Cortex of kidney (tissue), 1 donor: ENCODE measurements at places on chromosomes 16 and 17.

GRCh38 chr17:7557775-7558543 lies 591 bp upstream of the TNFSF13 start:
- DNase-seq = peak; percentile 53

DNA sequence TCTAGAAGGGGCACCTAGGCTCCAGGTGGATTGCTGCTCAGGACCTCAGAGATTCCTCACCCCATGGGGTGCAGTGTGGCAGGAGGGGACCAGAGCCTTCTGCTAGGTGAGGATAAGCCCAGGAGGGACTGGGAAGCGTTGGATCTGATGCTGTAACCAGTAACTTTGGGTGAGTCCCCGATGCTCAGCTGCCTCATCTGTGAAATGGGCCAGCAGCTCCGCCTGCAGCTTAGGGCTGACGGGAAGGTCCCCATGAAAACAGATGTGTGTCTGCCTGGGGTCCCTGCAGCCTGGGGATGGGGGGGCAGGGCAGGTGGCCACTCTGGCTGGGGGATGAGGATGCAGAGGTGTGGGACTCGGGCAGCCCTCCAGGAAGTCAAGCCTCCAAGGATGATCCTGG lies 2.7 kb upstream of the CASKIN1 start:
- DNase-seq = no peak

DNA sequence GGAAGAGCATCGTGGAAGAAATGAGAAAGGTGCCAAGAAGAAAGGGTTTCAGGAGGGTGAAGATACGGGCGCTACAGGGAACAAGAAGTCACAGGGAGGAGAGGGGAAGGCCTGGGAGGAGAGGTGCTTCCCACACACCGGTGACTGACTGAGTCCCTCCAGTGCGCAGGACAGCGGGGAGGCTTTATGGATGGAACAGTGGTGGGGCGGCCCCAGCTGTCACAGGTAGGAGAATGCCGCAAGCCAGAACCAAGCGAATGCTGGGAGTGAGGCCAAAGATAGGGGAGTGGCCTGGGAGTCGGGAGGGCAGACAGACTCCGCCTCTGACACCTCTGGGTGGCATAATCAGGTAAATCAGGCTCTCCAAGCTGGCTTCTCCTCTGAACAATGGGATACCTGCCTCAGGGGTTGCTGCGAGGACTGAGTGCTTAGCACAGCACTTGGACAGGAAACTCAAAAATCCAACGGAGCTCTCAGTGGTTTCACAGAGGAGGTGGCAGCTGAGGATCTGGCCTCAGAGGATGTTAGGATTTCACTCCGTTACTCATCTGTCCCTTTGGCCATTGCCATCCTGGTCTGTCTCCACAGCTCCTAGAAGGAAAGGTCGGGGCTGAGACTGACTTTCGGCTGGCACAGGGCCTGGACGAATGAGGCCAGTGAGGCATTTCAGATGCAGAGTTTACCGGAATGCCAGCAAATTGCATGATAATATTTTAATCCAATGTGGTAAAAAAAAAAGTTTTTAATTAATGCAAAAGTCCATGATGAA lies 717 bp upstream of the CNP start:
- DNase-seq = no peak

DNA sequence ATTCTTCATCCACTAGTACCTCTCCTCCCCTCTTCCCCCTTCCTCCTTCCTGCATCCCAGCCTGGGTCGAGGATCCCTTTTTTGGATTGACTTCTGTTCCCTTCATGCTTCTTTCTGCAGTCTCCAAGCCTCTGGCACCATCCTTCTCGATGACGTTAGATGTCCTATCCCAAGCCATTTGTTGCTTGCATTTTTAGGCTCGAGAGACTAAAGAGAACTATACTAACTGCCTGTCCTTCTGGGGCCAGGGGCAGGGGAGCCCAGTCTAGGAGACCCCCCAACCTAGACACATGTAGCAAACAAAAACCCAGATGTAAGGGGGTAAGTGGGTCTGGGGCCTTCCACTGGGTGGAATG lies 23.9 kb downstream of the UNK start:
- no peak for DNase-seq

- DNase-seq = no peak
Measured at GRCh38 chr16:57725554-57725953, 10.0 kb upstream of the KATNB1 start.

- DNase-seq = no peak
Measured at GRCh38 chr17:18959071-18959844, 7.3 kb downstream of the SLC5A10 start.

GRCh38 chr17:82238472-82239201 lies 9.8 kb downstream of the SLC16A3 start:
- no peak for DNase-seq

- DNase-seq = no peak
Measured at GRCh38 chr16:17160920-17161431, 309.8 kb downstream of the XYLT1 start.

DNA sequence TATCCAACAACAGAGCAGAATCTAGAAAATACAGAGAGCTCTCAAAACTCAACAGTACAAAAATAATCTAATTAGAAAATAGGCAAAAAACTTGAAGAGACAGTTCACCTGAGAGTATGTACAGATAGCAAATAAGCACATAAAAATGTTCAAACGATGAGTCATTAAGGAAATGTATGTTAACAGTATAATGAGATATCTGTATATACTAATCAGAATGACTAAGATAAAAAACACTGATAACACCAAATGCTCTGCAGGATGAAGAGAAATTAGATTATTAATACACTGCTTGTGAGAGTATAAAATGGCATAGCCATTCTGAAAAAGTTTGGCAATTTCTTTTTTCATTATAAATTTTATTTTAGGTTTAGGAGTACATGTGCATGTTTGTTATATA lies 1307.6 kb upstream of the GOT2 start:
- DNase-seq = no peak

DNA sequence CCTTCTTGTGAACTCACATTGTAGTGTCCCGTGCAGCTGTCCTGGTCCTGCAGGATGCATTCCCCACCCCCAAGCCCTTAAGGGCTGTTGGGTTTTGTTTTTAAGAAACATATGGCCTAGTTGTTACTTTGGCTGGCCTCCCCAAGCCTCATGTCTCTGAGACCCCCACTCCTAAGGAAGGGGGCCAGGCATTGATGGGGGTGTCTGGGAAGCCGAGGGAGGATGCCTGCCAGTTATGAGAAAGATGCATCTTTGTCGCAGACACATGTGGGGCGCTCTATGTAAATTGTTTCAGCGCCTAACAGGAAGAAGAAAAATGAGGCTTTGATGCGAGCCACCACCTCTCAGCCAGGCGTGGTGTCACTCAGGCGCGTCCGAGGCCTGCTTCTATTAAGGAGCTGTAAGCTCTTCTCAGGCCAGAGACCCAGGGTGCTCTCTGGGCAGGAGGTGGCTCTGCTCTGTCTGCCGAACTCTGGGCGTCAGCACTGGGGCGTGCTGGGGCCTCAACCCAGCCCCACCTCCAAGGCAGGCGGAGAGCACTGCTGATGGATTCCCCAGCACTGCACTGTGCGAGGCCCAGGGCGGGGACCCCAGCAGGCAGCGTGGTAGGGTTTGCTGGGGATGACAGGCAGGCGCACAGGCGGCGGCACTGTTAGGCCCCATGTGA lies 70.6 kb downstream of the SREBF1 start:
- DNase-seq = no peak

GRCh38 chr16:28845293-28845692 lies 855 bp downstream of the TUFM start:
- DNase-seq = no peak

GRCh38 chr16:84608282-84608681 lies 9.6 kb downstream of the COTL1 start:
- DNase-seq = no peak

DNA sequence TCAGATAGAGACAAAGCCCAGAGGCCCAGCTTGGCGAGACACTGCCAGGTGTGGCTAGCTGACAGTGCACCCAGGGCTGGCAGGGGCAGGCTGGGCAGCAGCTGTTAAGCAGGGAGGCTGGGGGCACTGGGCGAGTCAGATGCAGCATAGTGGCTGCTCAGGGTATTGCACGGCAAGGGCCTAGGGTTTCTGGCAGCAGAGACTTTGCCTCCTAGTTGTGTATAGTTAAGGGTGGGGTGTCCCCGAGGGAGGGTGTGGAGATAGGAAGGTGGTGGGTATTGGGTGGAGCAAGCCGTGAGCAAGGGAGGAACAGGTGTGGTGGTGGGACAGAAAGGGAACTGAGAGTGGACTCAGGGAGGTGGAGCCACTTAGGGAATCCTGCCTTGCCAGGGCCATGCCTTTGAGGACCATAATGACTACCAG lies 66.0 kb downstream of the SMPD3 start:
- DNase-seq = no peak

GRCh38 chr16:58733248-58733670 lies 857 bp downstream of the GOT2 start:
- no peak for DNase-seq

- no peak for DNase-seq
Measured at GRCh38 chr17:41416479-41416878, 7.9 kb downstream of the KRT37 start.

DNA sequence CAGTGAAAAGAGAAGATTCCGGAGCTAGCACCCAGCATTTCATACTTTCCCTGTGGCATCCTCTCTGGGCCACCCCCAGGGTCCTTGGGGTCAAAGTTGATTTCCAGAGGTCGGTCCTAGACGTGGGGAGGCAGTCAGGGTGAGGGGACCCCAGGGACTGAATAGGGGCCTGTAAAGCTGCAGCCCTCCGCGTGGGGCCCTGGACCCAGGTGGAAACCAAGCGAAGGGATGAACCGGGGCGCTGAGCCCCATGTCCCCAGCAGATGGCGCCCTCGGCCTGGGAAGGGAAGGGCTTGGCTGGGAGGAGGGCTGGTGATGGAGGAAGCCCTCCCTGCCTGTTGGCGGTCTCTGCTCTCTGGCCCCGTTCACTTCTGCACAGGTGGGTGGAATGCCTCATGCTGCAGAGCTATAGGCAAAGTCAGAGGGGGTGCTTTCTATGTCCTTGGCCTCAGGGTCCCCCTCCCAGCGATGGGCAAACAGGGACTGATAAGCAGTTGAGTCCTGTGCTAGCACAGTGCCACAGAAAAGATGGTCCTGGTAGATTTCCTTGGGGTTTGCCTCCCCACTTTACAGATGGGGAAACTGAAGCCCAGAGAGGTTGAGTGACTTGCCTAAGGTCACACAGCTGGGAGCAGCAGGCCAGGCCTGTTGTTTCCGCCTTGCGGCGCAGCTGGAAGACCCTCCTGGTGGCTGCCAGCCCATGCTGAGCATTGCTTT lies 163.4 kb upstream of the CIBAR2 start:
- no peak for DNase-seq

GRCh38 chr16:69568676-69569075 lies 2.9 kb downstream of the NFAT5 start:
- DNase-seq = no peak

DNA sequence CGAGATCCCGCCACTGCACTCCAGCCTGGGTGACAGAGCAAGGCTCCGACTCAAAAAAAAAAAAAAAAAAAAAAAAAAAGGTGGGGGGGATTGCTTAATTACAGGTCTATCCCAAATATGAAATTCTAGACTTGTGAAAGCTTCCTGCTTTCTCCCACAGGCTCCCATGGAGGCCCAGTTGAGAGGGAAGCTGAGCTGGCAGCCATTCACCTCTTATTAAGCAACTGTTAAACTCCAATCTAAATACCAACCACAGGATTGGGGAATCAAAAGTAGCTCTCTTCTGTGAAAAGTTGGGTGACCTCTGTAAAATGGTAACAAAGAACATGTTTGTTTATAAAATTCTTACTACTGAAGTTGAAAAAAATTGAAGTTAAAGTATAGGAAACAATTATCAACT lies 45.8 kb upstream of the STAC2 start:
- no peak for DNase-seq
